ENCODE measurements at places on chromosomes 6 and 20. TPM values are rescaled to one million over a fixed set of nuclear protein-coding genes. Genes with fewer than 3 reads are reported as not detected.

GRCh38 chr6:87473419-87473903 is 687 bp downstream of the SLC35A1 start:
- peak; percentile 25 for DNase-seq

DNA sequence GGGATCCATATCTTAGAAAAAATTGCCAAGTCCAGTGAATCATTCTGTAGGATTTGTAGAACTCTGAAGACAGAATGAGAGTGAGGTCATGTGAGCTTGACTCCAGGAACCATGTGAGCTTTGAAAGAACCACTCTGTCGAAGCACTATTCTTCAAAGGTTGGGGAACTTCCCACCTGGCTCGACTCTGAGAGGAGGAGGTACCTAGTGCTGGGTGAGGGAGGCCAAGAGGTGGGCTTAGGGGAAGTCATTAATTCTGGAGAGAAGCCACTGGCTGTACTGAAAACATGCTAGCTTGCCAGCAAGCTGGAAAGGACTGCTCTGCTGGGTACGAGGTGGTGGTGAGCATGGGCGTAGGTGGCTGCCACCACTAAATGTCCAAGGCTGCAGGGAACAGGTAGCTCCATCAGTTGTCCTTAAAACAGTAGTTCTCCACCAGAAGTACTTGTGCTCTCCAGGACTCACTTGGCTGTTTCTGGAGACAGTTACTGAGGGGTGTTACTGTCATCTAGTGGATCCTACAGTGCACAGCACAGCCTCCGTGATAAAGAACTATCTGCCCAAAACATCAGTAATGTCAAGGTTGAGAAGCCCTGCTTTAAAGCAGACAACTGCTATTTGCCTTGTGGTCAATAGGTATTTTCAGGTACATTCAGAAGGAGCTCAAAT is 34.7 kb upstream of the SYNJ2 start:
- DNase-seq: no peak

- DNase-seq: no peak
Observed at GRCh38 chr6:54085047-54085446, 26.2 kb upstream of the MLIP start.

The PRSS16 gene
- polyA plus RNA-seq: 7.9 TPM

- no peak for DNase-seq
Observed at GRCh38 chr20:18578581-18578980, 9.3 kb upstream of the DTD1 start.
